ENCODE measurements at places on chromosomes 6 and 20. TPM values are rescaled to one million over a fixed set of nuclear protein-coding genes. Genes with fewer than 3 reads are reported as not detected.
A peak's percentile ranks its signal among the peaks of the same experiment; 100 is the strongest.

DNA sequence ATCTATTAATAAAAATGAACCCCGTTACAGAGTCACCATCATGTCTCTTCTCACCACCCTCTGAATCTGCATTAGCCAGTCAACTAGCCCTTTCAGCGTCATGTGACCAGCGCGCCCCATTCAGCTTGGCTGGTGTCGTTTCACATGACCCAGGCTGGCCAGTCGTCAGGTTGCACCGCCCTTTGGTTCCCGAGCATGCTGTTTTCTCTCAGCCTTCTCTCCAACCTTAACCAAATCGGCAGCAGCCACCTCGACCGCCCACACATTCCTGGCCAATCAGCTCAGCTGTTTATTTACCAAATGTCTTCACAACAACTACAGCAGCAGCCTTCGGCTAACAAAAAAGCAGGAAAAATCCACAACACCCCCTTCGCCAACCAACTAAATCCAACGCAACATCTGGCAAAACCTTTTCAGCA is 5.6 kb downstream of the SRSF3 start:
- DNase-seq: no peak

- DNase-seq: peak; percentile 27
These were observed 812.6 kb downstream of the TENT5A start for GRCh38 chr6:80939898-80940297.

GRCh38 chr20:5887386-5887785 is 62.9 kb downstream of the TRMT6 start:
- no peak for DNase-seq

GRCh38 chr20:5859608-5860007 is 90.7 kb downstream of the TRMT6 start:
- DNase-seq: no peak

DNA sequence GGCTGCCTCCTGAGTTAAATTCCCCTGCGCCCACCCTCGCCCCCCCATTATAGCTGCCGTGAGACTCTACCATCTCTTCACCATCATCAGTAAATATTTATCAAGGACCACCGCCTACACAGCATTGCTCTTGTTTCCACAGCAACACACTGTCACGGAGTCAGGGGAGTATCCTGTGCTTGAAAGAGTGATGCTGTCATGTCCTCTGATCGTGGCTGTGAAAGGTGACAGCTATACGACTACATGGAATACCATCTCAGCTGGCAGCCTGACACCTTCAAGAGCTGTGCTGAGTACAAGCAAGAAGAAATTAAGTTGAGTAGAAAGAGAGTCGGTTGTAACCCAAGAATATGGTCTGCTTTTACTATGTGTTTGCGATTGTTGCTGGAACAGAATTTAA is 3.4 kb downstream of the PTPRT start:
- DNase-seq: no peak

- no peak for DNase-seq
These were observed 76.9 kb upstream of the MAFB start for GRCh38 chr20:40765814-40766480.

DNA sequence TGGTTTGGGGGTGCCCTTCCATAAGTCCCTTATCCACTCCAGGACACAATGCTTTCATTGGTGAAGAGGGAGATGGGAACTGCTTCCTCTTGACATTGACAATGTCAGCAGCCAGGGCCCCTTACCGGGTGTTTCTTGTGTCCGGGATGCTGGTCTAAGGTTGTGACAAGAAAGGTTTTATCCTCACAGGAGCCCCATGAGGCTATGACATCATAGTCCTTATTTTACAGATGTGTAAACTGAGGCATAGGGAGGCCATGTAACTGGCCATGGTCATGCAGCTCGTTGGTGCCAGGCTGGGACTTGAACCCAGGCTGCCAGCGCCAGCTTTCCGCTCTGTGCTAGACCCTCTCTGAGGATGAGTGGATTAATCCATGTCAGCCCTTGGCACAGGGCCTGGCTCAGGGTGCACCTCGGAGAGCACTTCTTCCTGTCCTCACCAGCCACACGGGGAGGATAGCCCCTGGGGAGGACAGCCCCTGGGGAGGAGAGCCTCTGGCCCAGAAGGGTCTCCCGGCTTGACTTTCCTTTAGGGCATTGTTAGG is 157.3 kb downstream of the SYCP2 start:
- peak; percentile 0 for DNase-seq

- no peak for DNase-seq
These were observed 58.6 kb upstream of the EEF1A1 start for GRCh38 chr6:73579389-73579788.

DNA sequence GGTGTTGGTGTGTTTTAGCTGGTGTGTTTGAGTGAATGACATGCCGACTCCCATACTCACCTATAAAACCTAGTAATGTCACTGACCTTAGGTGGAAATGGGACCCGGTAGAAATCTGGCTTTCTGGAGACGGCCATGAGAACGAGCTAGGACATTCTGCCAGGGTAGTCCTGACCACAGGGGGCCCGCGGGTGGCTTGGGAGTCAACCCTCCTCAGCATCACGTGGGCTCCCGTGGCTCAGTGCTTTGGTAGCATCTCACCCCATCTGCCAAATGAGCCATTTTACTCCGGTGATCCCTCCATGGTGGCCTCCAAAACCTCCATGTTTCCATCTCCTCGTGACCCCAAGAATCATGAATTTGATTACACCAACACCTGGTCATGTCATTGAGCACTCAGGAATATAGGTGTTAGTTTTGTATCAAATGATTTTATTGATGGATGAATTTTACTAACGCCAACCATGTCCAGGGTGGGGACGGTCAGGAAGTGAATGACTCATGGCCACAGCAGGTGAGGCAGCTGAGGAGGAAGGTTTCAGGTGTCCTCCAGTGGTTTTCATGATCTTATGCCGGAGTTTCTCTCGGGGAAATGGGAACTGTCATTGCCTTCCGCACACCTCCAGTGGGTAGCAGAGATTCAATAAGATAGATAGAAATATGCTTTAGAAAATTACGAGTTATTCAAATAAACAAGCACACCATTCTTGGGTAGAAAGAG is 195.0 kb downstream of the SYNDIG1 start:
- DNase-seq: peak; percentile 26

- DNase-seq: peak; percentile 55
These were observed 93.1 kb downstream of the CHD6 start for GRCh38 chr20:41524980-41525613.

GRCh38 chr6:139249395-139249794 is 42.4 kb downstream of the TXLNB start:
- DNase-seq: no peak

DNA sequence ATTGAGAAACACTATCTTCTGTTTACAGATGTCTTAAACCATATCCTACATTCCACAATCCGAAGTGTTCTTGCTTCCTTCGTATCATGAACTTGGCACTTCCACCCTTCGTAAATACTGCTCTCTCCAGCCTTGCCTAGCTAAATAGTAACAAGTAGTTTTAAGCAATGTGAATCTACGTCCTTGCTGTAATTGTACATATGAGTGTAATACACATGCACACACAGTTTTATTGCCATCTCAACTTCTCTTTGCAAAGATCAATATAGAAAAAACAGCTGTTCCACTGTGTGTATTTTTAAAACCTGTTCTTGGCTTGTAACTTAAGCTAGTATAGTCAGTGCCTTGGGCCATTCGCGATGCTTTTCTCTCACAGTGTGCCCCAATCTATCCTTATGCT is 1524.7 kb downstream of the GRIK2 start:
- DNase-seq: no peak

DNA sequence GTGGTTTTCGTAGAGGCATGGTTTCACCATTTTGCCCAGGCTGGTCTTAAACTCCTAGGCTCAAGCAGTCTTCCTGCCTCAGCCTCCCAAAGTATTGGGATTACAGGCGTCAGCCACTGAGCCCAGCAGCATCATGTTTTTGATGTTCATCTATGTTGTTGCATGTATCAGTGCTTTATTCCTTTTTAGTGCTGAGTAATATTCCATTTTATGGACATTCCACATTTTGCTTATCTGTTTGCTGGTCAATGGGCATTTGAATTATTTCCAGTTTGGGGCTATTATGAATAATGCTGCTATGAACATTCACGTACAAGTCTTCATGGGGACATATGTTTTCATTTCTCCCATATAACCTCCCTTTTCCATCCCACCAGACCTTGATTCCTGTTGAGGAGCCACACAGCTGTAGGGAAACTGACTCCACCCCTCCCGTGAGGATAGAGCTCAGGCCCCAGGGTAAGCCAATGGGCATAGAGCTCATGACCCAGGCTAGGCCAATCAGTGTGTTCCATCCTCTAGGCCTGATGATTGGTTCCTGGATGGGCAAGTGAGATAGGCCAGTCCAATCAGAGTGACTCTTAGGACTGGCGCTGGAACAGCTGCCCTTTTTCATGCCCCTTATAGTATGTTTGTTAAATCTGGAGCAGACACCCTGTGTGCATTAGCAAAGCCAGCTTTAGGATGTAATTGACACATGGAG is 49.5 kb downstream of the DLGAP4 start:
- DNase-seq: no peak

GRCh38 chr20:62339647-62340062 is 27.5 kb downstream of the LAMA5 start:
- DNase-seq: no peak

DNA sequence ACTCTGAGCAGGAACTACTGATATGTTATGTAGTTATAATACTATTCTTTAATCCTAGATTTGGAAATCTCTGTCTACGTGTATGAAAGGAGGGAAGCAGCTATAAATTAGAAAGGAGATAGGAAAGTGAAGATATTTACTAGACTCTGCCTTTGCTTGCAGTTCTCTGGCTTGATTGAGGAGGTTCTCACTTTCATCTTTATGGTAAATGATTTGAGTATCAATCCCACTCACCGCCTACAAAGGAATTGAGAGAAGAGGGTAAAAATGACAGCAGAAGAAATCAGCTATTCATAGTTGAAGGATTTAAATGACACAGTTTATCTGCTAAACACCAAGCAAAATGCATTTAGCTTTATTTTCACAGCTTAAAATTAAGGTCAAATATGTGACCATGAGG is 67.3 kb downstream of the FAM229B start:
- no peak for DNase-seq

- DNase-seq: no peak
These were observed 13.4 kb downstream of the ZNF335 start for GRCh38 chr20:45958593-45958992.

Gene MYMX
- 1.1 TPM for total RNA-seq

Gene TASP1
- 22.7 TPM for total RNA-seq

Gene HCRTR2
- total RNA-seq: not detected

Gene GSTA3
- total RNA-seq: not detected

Gene CALHM4
- not detected for total RNA-seq

Gene CTAGE9
- total RNA-seq: not detected
